Stimulated activated CD4-positive, alpha-beta T cell treated with anti-CD3 and anti-CD28 coated beads, Interleukin-1b, Interleukin-23, amount 100 ng/mL, for 1 hour (primary cell): ENCODE measurements at places on chromosomes 6 and 20.

GRCh38 chr6:119210596-119210995, 132.1 kb upstream of the FAM184A start:
- no peak for DNase-seq

DNA sequence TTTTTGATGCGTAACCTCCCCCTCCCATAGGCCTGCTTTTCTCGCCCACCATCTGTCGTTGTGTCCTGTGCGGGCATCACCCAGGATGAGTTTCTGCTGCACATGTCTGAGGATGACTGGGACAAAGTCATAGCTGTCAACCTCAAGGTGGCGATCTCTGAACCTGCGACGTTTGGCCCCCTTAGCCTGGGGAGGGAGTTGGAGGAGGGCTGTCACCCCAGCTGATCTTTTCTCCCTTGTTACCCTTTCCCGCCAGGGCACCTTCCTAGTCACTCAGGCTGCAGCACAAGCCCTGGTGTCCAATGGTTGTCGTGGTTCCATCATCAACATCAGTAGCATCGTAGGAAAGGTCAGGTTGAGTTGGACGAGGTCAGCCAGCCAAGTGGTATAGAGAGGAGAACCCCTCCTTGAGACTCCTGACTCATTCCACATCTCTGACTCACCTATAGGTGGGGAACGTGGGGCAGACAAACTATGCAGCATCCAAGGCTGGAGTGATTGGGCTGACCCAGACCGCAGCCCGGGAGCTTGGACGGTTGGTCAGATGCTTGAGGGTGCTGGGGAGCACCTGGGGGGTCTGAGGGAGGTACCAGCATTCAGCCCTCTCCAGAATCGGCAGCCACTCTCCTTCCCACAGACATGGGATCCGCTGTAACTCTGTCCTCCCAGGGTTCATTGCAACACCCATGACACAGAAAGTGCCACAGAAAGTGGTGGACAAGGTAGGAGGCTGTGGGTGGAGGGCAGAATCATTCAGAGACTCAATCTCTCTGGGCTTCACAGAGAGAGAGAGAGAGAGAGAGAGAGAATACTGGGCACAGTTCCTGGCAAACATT, 954 bp downstream of the HSD17B8 start:
- DNase-seq: no peak

GRCh38 chr20:48196486-48196885, 411.2 kb upstream of the SULF2 start:
- DNase-seq: no peak

GRCh38 chr6:18990059-18990978, 603.2 kb downstream of the RNF144B start:
- DNase-seq: peak; percentile 2

- DNase-seq: no peak
These were observed 83.3 kb downstream of the DCDC2 start for GRCh38 chr6:24274441-24275083.

DNA sequence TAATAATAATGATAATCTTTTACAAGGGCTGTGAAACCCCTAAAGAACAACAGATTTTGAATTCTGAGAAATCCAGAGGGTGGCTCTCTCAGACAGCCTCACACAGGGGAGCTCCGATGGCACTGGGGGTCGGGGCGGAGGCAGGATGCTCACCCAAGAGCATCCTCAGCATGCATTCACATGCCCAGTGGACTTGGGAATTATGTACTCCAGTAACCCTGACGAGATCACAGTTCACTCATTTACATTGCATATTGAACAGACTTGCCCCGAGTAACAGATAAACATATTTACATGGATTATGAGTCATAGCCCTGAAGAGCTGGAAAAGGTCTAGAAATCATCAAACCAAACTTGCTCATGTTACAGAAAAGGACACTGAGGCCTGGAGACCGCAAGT, 482.7 kb upstream of the JARID2 start:
- no peak for DNase-seq

- DNase-seq: no peak
These were observed 1507.1 kb upstream of the DEFB115 start for GRCh38 chr20:29750268-29750899.

DNA sequence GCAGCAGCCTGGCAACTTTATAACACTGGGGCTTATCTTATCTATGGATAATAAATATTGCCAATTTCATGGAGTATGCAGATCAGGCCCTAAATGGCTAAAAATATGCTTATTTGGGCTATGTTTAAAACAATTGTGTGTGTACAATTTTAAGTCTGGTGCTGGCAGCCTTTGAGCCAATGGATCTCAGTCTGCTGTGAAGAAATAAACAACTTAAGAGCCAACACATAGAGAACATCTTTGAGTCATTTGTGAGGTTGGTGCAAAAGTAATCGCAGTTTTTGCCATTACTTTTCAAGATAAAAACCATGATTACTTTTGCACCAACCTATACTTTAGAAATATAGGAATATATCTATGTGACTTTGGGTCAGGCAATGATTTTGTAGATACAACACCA, 129.1 kb upstream of the CARMIL1 start:
- no peak for DNase-seq

GRCh38 chr6:109458774-109459531, 3.4 kb upstream of the MICAL1 start:
- DNase-seq: no peak

- no peak for DNase-seq
These were observed 5.2 kb downstream of the HFE start for GRCh38 chr6:26092443-26092842.

DNA sequence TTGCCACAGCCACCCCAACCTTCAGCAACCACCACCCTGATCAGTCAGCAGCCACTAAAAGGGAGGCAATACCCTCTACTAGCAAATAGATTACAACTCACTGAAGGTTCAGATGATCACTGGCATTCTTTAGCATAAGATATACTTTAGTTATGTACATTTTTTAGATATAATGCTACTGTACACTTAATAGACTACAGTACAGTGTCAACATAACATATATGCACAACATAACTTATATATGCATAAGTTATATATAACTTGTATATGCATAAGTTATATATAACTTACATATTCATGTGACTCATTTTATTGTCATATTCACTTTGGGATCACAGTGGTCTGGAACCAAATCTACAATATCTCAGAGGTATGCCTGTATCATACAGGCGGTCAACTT, 61.7 kb downstream of the GMDS start:
- no peak for DNase-seq

GRCh38 chr20:36493801-36494114, 47.6 kb upstream of the MYL9 start:
- DNase-seq: no peak

GRCh38 chr20:57600320-57601210, 19.7 kb downstream of the ZBP1 start:
- DNase-seq: no peak

DNA sequence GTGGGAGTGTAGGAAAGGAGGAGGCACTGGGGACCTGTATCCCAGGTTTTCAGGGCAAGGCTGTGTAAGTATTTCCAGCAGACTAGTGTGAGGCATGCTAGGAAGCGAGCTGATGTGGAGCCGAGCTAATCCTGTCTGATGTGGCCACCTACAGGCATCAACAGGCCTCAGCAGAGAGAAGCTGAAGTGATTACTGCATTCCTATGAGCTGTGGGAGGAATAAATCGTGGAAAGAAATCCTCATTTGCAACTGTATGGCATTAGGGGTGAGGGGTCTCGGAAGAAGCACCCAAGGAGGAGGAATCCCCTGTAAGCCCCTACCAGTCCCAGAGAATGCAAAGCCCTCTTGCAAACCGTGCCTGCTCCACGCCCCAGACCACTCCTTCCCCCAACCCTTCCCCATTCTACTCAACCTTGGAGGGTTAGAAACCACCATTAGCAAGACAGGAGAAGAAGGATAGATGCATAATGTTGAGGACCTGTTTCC, 41.6 kb downstream of the C6orf15 start:
- DNase-seq: no peak

GRCh38 chr6:127933852-127934840, 33.3 kb upstream of the THEMIS start:
- no peak for DNase-seq

GRCh38 chr20:36145877-36146707, 8.4 kb upstream of the EPB41L1 start:
- DNase-seq: no peak

DNA sequence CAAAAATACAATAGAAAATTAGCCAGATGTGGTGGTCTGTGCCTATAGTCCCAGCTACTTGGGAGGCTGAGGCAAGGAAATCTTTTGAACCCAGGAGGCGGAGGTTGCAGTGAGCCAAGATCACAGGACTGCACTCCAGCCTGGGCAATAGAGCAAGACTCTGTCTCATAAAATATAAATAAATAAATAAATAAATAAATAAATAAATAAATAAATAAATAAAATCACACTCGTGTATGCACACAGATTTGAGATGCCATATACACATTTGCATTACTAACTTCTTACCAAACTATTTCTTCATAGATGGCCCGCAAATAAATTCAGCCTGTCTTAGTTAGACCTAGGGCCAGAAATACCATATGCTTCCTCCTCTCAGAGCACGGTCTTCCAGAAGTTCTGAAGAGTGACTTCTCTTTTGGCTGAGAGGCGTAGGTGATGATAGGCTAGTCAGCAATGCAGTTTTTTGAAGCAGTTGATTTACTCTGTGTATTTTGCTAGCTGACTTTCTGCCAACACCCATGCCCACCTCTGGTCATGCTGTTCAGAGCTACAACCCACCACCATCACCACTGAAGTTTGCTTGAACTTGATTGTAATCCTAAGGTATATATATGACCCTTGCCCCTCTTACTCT, 150.1 kb downstream of the SASH1 start:
- DNase-seq: no peak
